ENCODE measurements at places on chromosomes 12 and 14.

DNA sequence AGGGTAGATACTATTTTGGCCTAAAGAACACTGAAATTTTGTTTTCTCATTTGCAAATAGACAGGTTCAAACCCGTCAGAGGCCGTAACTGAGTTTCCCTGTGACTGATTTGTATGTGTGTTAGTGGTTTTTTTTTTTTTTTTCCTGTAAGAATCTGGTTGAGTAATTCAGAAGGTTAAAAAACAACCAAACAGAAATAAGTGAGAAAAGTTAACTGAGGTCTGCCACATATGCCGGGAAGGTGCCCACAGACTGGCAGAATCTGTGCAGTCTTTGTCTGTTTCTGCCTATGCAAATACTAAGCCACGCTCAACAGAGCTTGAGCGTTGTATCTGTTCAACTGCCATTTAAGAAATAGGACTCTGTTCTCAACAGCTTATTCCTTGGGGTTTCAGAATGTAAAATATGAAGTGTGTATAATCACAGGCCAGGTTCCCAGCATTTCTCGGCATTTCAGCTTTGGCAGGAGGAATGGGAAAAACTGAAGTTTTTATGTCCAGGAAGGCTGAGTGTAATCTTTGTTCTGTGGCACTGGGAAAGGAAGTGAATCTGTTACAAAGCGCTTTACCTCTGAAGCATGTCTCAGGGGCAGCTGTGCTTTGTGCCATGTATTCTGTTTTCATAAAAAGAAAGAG is 181.9 kb downstream of the PRKCH start:
- DNase-seq, result peak; percentile 82

GRCh38 chr12:21774358-21775132 is at the start of gene KCNJ8:
TSS of gene KCNJ8 (minus strand) at chr12:21774706. CDS start at chr12:21773616, 1,090 bp downstream.
- no peak for DNase-seq

DNA sequence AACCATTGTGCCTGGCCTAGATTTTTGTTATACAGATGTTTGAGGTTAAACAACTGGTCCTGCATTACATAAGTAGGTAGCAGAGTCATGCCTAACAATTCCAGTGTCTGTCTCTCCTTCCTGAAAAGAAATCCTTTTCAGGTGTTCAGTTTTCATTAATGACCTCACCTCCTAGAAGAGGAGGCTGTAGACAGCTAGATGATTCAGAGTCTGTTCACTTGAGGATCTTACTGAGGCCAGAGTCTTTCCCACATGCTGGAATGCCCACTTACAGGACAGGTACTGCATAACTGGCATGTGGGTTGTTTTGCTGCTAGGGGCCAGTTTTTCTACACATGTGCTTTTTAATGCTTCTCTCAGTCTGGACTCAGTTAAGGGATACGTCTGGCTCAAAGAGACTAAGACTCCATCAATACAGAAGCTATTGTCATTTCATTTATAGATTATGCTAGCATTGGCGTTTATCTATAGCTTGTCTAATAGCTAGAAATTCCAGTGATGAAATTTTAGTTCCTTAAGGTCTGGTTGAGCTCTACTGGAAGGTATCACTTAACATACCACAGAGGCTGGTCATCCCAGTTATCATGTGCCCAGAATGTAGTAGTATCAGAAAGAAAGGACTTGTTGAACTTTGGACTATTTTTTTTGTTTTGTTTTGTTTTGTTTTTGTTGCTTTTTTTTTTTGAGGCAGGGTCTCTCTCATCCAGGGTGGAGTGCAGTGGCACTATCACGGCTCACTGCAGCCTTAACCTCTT is 206.4 kb downstream of the ERC1 start:
- DNase-seq, result no peak

DNA sequence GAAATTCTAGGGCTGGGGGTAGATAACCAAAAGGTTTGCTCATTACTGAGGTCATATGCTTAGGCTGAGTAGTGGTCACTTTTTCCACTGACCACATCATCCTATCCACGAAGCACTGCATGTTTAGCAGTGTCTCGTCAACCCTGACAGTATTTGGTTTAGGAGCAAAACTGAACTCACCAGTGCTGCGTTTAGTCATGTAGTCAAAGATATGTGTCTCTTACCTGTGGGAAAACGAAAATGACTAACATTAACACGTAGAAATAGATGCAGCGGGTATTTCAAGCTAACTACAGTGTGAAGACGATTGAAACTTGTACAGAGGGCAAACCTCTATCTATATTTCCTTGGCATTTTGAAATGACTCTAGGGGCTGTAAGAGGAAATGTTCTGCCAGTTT is 34.6 kb downstream of the MTHFD1 start:
- no peak for DNase-seq

- DNase-seq, result peak; percentile 36
Measured at GRCh38 chr12:96421014-96421413, 20.8 kb upstream of the CDK17 start.

- no peak for DNase-seq
Measured at GRCh38 chr12:2092890-2093289, 40.1 kb downstream of the CACNA1C start.

- DNase-seq, result peak; percentile 43
Measured at GRCh38 chr12:57086493-57087009, 2.4 kb upstream of the NAB2 start.

- DNase-seq, result no peak
Measured at GRCh38 chr12:18383203-18383602, 121.9 kb downstream of the PIK3C2G start.

- DNase-seq, result no peak
Measured at GRCh38 chr12:3838076-3838475, 35.1 kb downstream of the PARP11 start.

- DNase-seq, result no peak
Measured at GRCh38 chr12:53806721-53807120, 54.9 kb upstream of the CISTR start.

- DNase-seq, result no peak
Measured at GRCh38 chr12:56029166-56029519, 8.3 kb downstream of the IKZF4 start.

DNA sequence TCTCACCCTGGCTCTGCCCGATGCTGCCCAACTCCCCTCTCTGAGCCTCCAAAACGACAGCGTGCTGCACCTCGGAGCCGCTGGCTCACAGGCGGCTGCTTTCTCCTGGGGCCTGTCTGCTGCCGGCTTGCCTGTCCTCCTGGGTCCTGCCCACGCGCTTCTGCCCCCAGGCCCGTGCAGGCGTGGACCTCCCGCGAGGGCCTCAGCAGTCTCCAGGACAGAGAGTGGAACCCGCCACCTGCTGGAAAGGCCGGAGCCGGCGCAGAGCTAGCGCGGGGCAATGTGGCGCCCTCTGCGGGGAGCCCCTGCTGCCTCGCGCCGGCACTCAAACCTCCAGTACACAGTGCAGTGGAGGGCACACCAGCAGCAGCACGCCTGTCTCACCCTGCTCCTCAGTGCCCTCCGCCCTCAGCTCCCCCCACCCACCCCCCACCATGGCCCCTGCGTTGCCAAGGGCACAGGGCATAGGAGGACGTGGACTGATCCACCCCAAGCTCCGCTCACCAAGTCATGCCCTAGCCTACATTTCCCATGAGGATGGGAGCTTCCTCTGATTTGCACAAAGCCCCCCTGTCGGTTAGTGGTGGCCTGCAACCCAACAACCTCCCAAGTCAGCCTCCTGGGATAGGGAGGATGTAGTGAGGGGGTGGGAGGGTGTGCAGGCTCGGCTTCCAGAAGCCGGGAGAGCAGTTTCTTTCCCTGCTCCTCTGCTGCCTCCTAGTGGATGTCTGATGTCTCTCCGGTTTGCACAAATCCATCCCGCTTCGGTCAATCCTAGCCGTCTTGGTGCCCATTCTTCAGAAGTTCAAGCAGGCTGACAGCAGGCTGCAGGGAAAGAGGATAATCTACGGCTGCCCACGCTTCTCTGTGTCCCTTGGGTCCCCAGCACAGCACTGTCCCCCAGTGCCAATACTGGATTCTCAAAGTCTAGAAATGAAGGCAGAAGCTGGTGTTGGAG is 25.2 kb downstream of the KRT8 start:
- DNase-seq, result peak; percentile 55

DNA sequence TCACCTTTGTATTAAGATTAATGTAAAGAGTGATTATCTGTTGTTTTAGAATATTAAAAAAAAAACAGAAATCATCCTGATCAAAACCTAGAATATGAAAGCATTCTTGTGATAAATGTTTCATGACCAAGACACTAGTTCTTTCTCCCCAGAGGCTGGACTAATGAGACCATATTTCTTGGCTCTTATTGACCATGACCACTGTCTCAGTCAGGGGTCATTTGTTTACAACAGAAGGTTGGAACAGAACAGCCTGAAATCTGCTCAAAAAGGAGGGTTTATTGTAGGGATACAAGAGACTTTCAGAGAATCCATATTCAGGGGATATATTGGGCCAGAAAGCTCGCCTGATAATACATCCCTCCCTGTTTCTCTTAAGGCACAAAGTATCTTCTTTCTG is 87.7 kb downstream of the TMEM30B start:
- DNase-seq, result no peak

DNA sequence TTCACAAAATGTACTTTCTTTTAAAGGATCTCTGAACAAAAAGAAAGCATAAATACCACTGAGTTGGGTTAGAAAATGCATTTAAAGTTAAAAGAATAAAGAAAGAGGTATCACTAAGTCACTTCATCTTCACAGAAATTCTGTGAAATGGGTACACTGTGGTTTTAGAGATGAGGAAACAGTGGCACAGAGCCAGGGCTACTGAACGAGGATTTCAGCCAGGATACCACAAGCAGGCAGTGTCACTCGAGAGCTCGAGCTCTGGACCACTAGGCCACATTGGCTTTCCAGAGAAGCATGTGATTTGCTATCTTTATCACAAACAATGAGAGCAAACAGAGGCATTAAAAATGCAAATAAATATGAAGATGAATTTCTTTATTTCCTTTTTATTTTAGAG is 51.0 kb downstream of the WDHD1 start:
- no peak for DNase-seq

DNA sequence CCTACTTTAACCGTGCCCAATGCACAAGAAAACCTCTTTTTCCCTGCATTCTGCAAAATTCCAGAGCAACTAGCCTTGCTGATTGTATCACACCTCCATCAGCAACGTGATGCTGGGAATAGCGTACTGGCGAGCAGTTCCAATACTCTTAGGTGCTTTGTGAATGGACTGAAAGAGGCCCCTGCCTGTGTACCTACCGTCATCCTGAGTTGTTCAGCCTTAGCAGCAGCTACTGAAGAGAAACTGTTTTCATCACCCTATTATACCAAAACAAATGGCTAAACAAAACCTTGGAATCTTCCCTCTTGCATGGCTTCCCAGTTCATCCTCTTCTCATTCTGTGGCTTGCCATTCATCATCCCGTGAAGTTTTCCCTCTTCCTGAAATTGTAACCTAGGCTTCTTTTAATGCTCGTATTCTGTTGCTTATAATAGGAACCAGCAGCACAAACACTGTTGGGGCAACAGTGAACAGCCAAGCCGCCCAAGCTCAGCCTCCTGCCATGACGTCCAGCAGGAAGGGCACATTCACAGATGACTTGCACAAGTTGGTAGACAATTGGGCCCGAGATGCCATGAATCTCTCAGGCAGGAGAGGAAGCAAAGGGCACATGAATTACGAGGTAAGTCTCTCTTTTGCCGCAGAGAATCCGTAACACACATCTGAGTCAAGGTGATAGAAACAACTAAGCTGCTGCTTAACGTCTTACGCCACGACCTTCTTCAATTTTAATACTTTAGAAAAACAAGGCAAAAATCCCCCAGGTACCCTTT is 41.9 kb downstream of the RAD52 start:
- no peak for DNase-seq

- no peak for DNase-seq
Measured at GRCh38 chr12:78959556-78959955, 95.0 kb downstream of the SYT1 start.

DNA sequence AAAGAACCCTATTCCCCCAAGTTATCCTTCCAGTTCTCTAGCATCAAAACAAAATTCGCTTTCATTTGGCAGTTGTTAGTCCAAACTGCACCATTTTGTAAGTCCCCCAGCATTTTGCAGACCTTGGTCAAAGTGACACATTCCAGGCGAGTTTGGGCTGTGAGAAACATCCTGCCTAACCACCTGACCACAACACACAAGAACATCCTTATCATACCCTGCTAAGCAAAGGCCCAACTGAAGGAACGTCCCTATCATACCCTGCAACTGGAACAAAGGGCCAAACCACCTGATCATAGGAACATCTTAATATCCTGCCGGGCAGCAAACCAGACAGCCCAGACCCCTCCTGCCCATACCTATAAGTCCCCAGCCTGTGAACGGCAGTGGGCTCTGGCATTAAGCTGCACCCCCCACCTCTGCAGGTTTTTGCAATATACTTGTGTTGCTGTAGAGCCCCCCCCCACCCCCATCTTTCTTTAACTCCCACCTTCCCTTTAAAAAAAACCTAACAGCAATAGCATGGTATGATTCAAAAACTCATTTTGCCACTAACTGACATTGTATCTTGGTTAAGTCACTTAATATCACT is 2.7 kb downstream of the PCNX4 start:
- peak; percentile 19 for DNase-seq

GRCh38 chr12:118033902-118034301 is 17.4 kb downstream of the RFC5 start:
- no peak for DNase-seq

GRCh38 chr12:59595565-59595882 is 305 bp upstream of the SLC16A7 start:
- no peak for DNase-seq

- no peak for DNase-seq
Measured at GRCh38 chr12:43306066-43306465, 245.9 kb downstream of the ADAMTS20 start.

DNA sequence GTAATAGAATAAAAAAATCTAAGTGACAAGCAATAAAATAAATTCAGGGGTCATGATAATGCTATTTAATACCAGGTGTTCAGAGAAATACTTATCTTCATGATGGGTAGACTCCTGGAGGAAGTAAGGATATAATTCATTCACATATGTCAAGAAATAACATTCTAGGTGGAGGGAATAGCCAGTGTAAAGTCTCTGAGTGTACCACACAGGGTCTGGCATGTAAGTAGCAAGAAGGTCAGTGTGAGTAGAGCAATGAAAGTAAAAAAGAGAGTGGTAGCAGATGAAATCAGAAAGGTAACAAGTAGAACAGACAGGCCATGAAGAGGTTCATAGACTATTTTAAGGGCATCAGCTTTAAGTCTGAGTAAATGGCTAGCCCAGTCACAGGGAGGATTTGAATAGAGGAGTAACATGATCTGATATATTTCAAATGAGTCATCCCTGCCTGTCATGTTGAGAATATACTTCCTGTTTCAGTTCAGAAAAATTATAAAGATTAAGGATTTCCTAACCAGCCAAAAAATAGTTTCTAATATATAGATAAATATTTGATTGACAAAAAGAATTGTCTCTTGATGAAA is 519.9 kb downstream of the C12orf50 start:
- no peak for DNase-seq

GRCh38 chr12:71592841-71593240 is 70.8 kb downstream of the ZFC3H1 start:
- no peak for DNase-seq

GRCh38 chr12:12365446-12365802 is 8.5 kb downstream of the BORCS5 start:
- DNase-seq, result no peak

DNA sequence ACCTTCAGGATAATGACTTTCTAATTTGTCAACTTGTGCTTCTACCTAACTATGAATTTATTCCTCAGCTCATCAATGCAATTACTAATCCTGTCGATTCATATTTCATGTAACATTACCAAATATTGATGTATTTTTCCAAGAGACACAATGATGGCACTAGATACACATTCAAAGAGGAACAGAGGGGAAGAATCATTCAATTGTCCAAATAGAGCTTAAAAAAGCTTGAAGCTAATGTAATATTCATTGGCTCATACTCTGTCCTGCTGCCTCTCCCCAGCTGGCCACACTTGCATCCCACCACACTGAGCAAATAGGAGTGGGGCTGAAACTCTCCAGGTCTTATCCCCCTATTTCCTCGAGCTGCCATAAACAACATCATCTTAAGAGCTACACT is 9.3 kb downstream of the TESPA1 start:
- DNase-seq, result no peak

Data from CD4-positive, alpha-beta T cell treated with Interleukin-4 for 4 hours (primary cell).